Nucleus accumbens (tissue), 56 donors: ENCODE measurements at places on chromosomes 1 and 21.

GRCh38 chr1:233421293-233421692, 93.8 kb downstream of the MAP3K21 start:
- DNase-seq: no peak

- no peak for DNase-seq
Measured at GRCh38 chr1:234069760-234070159, 165.3 kb downstream of the SLC35F3 start.

DNA sequence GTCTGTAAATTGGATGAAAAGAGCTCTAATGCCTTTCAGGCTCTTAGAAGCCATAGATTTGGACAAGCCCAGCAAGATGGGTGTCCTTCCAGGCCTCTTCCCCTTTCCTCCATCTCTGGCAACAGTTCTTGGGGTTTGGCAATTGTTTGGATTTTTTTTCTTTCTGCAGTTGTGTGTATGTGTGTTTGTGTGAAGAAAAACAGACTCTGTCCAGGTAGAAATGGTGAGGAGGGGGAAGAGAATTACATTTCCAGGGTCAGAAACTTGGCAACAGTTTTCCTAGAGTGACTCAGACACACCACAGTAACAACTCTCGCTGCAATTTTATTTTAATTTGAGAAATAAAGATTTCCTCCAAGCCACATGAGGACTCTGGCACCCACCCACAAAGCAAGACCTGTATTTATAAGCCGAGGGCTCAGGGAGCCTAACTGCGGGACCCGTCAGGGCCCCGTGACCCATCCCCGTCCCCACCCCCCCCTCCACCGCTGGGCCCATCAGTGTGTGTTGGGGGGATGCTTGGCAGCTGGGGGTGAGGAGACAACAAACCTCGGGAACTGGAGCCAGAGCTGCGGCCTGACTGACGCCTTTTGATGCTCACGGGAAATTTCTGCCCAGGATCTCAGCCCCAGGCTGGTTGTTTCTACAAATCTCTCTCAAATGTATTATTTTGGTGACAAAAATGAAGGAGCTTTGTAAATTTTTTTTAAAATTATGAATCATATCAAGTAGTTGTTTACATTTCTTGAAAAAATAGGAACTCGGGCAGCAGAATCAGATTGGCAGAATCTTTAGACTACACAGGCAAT, 4.4 kb downstream of the TMEM200B start:
- no peak for DNase-seq

DNA sequence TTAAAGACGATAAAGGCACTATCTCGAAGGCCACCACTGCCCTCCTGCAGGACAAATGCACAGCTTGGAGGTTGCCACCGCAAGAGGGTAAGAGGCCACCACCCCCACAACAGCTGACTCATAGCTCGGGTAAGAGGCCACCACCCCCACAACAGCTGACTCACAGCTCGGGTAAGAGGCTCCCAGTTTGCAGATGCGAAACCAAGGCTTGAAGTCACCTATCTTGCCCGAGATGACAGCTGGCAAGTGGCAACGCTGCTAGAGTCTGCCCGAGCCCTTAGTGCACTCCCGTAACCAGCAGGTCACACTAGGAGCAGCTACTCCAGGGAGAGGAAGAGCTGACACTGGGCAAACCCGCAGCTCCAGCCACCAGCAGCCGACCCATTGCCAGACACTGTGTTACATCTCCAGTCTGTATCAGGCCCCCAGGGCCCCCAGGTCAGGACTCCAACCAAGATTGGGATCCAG, 17.1 kb upstream of the SPSB1 start:
- DNase-seq: no peak

DNA sequence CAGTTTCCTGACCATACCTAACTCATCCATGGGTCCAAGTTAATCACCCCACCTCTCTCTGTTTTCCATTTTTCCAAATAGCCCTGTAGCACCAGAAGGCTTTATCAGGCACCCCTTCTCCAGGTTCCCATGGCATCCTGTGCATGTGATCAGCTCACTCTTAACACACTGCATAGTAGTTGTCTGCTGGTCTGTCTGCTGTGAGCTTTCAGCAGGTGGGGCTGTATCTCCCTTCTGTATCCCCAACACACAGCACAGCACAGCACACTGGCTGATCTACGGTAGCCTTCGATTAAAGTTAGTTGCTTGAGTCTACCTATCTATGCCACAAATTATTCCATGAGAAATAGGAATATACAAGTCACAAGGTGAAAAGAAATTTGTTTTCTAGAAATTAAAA, 54.3 kb upstream of the C1orf198 start:
- no peak for DNase-seq

GRCh38 chr1:7550981-7551380, 220.1 kb upstream of the VAMP3 start:
- no peak for DNase-seq

DNA sequence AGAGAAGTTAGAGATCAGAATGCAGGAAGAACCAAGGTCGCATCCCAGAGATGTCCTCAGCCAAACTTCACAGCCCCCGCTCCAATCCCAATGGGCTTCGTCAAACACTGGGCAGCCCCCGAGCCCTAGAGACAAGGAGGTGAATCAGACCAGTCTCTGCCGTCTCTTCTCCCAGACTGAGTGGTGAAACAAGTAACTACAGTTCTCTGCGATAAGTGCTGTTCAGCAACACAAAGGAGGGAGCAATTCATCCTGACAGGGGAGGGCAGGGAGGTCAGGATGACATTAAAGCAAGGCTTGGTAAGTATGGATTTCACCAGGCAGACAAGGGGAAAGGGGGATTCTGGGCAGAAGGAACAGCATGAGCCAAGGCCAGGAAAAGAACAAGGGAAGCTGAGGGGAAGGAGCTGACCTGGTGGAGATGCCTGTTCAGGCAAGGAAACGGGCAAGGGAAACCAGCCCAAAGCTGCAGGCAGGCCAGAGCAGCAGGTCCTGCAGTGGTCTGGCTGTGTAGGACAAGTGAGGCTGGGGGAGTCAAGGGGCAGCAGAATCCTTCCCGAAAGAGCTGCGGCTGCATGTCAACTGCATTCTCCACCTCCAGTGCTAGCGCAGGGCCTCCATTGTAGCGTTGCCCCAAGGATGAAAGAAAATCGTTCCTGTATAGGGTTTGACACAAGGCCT, 13.6 kb upstream of the ERI3 start:
- DNase-seq: no peak

- DNase-seq: no peak
Measured at GRCh38 chr1:38028105-38028591, 15.6 kb downstream of the UTP11 start.

DNA sequence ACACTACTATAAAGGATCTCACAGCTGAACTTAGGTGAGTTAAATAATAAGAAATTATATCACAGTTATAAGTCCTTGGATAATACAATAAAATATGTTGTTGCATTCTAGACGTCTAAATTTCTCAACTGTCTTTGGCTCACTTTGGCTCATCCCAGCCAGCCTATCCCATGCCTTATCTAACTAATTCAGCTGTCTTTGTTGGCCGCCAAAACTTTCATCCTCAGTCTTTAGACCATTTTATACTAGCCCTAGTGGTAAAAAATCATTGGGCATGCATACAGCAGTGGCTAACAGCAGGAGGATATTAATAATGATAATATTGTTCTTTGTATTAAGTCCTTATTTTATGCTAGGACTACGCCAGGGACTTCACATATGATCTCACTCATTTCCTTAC, 59.3 kb downstream of the CCDC18 start:
- DNase-seq: no peak

- DNase-seq: no peak
Measured at GRCh38 chr1:81978945-81979344, 178.2 kb downstream of the ADGRL2 start.

- DNase-seq: no peak
Measured at GRCh38 chr1:197763769-197764168, 11.5 kb downstream of the DENND1B start.

- DNase-seq: no peak
Measured at GRCh38 chr1:60813071-60813470, 269.3 kb upstream of the NFIA start.

DNA sequence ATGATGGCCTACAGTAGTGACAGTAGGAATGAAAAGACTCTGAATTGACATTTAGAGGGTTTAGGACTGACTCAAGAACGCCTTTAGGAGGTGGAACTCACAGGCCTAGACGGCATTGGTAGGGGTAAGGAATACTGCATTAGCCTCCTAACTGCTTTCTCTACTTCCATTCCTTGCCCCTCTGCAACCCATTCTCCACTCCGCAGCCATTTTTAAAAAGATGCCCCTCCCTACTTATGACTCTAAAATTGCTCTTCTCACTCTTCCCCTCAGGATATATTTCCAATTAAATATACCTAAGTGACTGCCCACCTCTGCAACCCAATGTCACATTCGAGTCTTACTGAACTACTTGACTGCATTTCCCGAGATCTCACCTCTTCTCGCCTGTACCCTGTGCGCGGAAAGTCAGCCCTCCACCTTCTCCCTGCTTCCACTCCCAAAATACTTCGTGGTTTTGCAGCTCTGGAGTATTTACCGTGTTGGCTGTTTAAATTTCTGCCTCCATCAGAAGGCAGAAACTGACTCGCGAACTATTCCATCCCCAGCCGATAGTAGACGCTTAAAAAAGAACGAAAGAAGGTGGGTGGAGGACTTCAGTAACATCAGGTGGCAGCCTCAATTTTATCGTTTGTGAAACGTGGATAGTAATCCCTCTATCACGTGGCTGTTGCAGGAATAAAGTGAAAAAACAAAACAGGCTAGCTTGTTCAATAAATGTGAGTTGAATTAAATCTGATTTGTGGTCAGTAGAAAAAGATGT, 1.1 kb upstream of the YBX1 start:
- no peak for DNase-seq

- DNase-seq: no peak
Measured at GRCh38 chr21:33308586-33309490, 15.9 kb upstream of the IFNAR1 start.

DNA sequence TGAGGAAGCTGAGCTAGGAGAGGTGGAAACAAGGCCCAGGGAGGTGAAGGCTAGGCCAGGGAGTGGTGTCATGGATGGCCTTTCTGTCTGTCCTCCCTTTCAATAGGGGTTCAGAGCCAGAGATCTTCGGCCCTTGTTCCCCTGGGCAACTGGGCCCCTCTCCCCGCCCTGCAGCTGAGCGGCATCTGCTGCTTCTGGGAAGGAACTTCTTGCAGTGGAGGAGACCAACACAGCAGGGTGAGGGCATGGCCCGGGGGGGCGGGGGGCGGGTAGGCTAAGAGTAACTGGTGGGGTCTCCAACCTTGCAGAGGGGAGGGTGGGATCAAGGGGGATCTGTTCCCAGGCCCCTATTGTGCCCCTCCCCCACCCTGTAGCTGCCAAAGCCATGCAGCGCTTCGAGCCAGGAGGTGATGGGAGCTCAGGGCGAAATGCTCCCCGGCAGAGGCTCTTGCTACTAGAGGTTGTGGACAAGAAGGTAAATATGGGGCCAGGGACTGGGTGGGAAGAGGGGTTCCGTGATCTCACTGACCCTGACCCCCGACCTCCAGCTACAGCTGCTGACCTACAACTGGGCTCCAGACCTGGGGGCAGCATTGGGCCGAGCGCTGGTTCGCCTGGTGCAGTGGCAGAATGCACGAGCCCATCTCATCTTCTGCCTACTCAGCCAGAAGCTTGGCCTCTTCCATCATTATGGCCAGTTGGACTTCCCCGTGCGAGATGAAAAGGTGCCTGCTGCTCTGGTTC, 11.7 kb downstream of the HYI start:
- DNase-seq: no peak

GRCh38 chr1:161200992-161201835, 953 bp upstream of the NDUFS2 start:
- no peak for DNase-seq

- no peak for DNase-seq
Measured at GRCh38 chr21:45447821-45448220, 42.9 kb downstream of the COL18A1 start.

GRCh38 chr1:9018333-9018732, 7.9 kb downstream of the SLC2A7 start:
- DNase-seq: no peak

- DNase-seq: no peak
Measured at GRCh38 chr1:224196813-224197600, 14.0 kb downstream of the DEGS1 start.

DNA sequence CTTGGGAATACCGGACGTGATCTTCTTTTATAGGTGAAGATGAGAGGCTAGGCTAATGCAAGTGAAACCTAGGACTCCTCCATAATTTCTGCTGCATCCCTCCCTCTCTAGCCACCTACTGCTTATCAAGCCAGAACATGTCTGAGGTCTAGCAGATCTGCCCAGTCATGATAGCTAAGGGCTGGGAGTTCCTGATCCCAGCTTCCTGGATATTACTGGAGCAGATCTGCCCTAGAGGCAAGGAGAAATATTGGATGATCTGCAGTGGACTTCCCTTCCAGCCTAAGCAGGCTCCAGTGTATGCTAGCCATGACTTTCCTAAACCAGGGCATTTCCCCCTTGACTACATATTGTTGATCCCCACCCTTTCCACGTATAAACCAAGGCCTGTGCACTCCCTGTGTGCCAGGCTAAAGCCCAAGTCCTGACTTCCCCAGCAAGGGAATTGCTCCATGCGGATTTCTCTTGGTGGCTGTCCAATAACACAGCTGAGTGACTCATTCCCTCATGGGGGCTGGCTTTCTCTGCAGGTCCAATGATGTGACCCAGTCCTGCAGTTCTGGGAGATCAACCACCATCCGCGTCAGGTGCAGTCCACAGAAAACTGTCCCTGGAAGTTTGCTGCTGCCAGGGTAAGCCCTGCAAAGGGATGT, 15.5 kb upstream of the SARS1 start:
- no peak for DNase-seq

- no peak for DNase-seq
Measured at GRCh38 chr21:20026543-20026942, 971.7 kb upstream of the NCAM2 start.

GRCh38 chr1:221228594-221228993, 349.4 kb downstream of the HLX start:
- DNase-seq: no peak

DNA sequence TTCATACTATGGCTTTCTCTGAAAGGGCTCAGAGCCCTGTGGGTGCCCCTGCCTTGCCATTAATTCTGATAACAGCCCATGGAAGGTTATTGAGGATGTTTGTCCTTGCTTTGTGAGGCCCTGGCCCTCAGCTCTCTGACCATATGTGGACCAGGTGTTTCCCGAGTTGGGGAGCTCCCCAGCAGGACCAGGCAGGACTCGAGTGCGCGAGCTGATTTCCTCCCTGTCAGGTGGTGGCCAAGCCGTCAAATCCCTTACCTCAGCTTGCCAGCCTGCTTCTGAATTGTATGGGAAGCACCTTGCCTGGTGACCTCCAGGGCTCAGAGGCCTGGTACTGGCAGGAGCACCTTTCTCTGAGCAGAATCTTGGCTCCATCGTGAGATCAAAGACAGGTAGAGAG, 17.9 kb upstream of the SDE2 start:
- DNase-seq: no peak

GRCh38 chr1:232305050-232305449, 324.9 kb downstream of the SIPA1L2 start:
- DNase-seq: no peak
